ENCODE measurements at places on chromosomes 6 and 20. TPM values are rescaled to one million over a fixed set of nuclear protein-coding genes. Genes with fewer than 3 reads are reported as not detected.

DNA sequence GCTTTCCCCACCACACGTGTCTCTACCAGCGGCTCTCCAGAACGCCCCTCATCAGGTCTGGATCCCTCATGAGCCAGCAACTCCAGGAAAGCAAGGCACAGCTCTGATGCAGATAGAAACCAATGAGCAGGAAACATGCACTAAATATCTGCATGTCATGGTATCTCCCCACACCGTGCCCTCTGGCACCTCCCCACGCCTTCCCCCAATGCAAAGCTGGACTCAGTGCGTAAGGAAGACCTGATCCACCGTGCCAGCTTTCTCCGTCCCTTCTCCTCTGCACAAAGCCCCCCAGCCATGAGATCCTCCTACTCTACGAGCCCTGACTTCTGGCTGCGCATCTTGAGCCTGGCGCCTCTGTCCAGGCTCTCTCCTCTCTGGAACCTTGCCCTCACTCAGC lies 9.4 kb downstream of the PDE10A start:
- no peak overlapping the region for H3K27ac ChIP-seq
- no peaks in the 10 kb centered on the region for H3K4me1 ChIP-seq
- H3K36me3 ChIP-seq, result no peaks in the 10 kb centered on the region
- DNase-seq, result no peak
- no peak overlapping the region for H3K4me3 ChIP-seq

GRCh38 chr6:156557251-156557910 lies 219.8 kb upstream of the ARID1B start:
- H3K36me3 ChIP-seq, result no peaks in the 10 kb centered on the region
- H3K27me3 ChIP-seq, result no peaks in the 10 kb centered on the region
- H3K4me1 ChIP-seq, result peaks cover 4% of the 10 kb centered on the region
- no peak overlapping the region for H3K27ac ChIP-seq
- DNase-seq, result no peak

GRCh38 chr6:45822873-45823272 lies 192.8 kb downstream of the CLIC5 start:
- H3K4me1 ChIP-seq, result no peaks in the 10 kb centered on the region
- no peak overlapping the region for H3K4me3 ChIP-seq
- H3K27me3 ChIP-seq, result no peaks in the 10 kb centered on the region
- H3K36me3 ChIP-seq, result no peaks in the 10 kb centered on the region
- H3K27ac ChIP-seq, result no peak overlapping the region

DNA sequence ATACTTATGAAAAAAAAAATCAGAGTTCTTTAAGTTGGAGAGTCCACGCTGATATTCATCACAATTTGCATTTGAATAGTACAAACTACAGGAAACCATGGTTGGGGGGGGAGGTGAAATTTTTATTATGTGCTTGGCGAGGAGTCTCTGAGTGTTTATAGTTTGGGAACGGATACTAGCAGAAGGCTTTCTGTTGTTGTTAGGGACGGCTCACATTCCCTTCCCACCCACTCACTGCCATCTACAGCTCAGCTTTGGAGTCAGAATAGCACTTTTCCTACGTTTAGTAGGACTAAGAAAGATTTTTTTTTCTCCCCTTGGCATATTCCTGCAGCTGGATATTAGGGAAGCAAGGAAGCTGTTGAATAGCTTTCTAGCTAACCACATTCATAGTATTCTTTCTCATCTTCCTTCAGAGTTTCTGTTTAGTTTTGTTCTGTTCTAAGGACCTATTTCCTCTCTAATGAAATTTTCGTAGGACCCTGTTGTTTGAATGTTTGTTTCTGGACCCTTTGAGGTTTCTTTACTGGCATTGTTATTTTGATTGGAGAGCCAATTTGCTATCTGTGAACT lies 235.1 kb upstream of the ZNF217 start:
- H3K4me1 ChIP-seq, result peaks cover 11% of the 10 kb centered on the region

- H3K4me1 ChIP-seq, result no peaks in the 10 kb centered on the region
- no peak within 1 kb of the TSS for H3K27ac ChIP-seq
- H3K4me3 ChIP-seq, result peak within 1 kb of the TSS; percentile 23
- no peak for DNase-seq
- H3K36me3 ChIP-seq, result no peaks in the 10 kb centered on the region
These were observed at the start of gene XKR7 for GRCh38 chr20:31967830-31968249. TSS of gene XKR7 (plus strand) at chr20:31968151. CDS start at chr20:31968176, 25 bp downstream.

The FOXQ1 gene
- not detected for total RNA-seq

The PRDM13 gene
- total RNA-seq, result not detected

The NNAT gene
- total RNA-seq, result not detected

The C20orf141 gene
- total RNA-seq, result not detected

The ANGPT4 gene
- 1.4 TPM for total RNA-seq

Measured in thoracic aorta (tissue), 2 donors.